ENCODE measurements at places on chromosomes 12 and 14.

GRCh38 chr12:765840-766239, 13.5 kb downstream of the WNK1 start:
- ATAC-seq, result peak; percentile 40

GRCh38 chr14:85532374-85533022, 2.6 kb downstream of the FLRT2 start:
- ATAC-seq, result no peak

DNA sequence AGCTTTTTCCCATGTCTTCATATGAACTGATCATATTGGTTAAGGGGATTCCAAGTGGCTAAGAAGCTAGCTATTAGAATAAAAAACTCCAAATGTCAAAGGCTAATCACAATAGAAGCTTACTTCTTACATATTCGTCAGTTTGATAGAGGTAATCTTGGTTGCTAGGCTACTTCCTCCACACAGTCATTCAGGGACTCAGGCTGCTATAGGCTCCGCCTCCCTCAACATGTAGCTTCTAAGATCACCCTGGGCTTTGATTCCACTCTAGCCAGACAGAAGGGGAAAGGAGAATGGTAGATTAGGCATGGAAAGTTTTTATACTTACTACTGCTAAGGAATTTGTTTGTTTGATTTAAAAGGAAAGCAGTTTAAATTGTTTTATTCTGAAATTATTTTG, 207.9 kb downstream of the EFCAB11 start:
- peak; percentile 47 for ATAC-seq

DNA sequence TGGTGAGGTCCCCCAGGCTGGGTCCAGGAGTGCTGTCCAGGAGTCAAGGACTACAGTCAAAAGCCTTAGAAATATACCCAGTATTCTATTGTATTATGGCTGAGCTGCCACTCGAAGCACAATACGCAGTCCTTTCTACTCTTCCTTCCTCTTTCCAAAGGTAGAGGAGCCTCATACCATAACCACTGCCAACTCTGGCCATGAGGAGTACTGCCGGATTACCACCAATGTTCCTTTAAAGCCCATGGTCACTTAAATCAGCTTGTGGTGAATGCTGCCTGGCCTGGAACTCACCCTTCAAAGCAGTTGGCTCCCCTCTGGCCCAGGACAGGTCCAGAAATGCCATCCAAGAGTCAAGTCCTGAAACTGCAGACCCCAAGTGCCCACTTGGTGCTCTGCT, 425.4 kb downstream of the SLC16A7 start:
- ATAC-seq, result no peak

- no peak for ATAC-seq
These were observed 126.7 kb upstream of the PTPRQ start for GRCh38 chr12:80317307-80317706.

Measured in activated T-helper 17 cell treated with anti-CD3 and anti-CD28 coated beads, Interleukin-2, amount 50 U/mL, for 72 hours (primary cell).